Skin of body (tissue), 3 donors: ENCODE measurements at places on chromosomes 1 and 21.

DNA sequence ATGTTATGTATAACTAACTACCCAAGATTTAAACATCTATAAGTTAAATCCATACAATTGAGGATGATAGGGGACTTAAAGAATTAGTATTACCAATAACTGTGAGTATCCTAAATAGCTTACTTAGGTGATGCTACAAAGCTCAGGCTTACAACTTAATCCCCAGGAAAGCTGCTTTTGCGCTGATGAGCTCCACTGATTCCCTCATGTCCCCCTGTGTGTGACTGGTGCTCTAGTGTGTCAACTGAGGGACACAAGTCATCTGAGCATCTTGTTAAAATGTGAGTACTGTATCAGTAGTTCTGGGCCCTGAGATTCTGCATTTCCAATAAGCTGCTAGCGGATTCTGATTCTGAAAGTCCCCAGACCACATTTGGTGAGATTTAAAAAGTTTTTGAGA is 1458.8 kb downstream of the MRPL39 start:
- no peak for DNase-seq

GRCh38 chr1:3238703-3239278 is 169.8 kb downstream of the PRDM16 start:
- no peak for DNase-seq

DNA sequence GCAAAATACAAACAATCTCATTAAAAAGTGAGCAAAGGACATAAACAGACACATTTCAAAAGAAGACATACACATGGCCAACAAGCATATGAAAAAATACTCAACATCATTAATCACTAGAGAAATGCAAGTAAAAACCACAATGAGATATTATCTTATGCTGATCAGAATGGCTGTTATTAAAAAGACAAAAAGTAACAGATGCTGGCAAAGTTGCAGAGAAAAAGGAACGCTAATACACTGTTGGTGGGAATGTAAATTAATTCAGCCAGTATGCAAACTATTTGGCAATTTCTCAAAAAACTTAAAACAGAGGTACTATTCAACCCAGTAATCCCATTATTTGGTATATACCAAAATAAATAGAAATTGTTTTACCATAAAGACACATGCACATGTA is 32.2 kb upstream of the TNFSF18 start:
- DNase-seq = no peak

GRCh38 chr1:192793983-192794767 is 14.7 kb upstream of the RGS2 start:
- no peak for DNase-seq

DNA sequence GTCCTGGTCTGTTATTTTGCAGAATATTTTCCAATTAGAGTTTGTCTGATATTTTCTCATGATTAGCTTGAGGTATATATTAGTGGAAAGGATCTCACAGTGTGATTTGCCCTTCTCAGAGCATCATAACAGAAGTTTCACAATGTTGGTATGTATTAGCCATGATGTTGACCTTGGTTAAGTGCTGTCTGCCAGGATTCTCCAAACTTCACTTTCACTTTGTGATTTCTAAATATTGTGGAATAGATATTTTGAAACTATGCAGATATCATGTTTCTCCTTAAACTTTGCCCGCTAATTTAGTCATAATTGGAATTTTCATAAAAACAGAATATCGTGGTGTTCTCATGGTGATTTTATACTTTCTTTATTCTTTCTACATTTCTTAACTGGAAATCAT is 98.0 kb upstream of the DEPDC1 start:
- no peak for DNase-seq

- no peak for DNase-seq
These were observed 17.7 kb downstream of the TUT4 start for GRCh38 chr1:52534928-52535764.

GRCh38 chr1:41708332-41708731 is 210.4 kb downstream of the HIVEP3 start:
- DNase-seq = no peak

- DNase-seq = no peak
These were observed 172.7 kb upstream of the ZP4 start for GRCh38 chr1:238063454-238063853.

DNA sequence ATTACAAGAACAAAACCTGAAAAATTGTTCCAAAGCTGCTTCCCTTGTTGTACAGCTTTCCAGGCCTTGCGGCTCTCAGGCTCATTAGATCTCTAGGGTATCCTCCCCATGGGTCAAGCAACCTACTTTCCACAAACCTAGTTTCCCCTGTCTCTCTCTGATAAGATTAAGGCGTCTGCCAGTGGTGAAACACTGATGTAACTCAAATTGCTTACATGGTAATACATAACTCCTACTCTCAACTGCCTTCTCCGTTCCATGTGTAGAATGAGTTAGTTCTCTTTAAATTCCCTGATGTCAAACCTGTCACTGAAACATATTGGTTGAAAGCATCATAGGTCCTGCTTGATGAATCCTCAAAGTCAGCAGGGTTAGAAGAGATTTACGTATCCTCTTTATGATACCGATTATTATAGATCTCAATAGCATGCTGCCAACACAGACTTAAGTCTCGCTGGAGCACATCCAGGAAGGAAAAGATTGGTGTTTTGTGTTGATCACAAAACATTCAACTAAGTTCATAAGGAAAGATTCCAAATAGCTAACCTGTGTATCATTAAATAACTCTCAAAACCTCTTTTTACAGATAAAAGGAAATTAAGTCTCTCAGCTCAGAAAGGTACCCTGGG is 10.6 kb downstream of the PPP1R15B start:
- DNase-seq = no peak

- DNase-seq = no peak
These were observed 95.4 kb downstream of the LACTBL1 start for GRCh38 chr1:22877112-22877915.

GRCh38 chr1:116855773-116856201 is 53.9 kb upstream of the PTGFRN start:
- DNase-seq = peak; percentile 80

GRCh38 chr1:24970926-24971875 is 41.1 kb upstream of the RUNX3 start:
- no peak for DNase-seq

GRCh38 chr1:89311757-89312156 is 39.1 kb upstream of the GBP5 start:
- no peak for DNase-seq

GRCh38 chr21:40553781-40554180 is 293.2 kb downstream of the DSCAM start:
- DNase-seq = no peak

DNA sequence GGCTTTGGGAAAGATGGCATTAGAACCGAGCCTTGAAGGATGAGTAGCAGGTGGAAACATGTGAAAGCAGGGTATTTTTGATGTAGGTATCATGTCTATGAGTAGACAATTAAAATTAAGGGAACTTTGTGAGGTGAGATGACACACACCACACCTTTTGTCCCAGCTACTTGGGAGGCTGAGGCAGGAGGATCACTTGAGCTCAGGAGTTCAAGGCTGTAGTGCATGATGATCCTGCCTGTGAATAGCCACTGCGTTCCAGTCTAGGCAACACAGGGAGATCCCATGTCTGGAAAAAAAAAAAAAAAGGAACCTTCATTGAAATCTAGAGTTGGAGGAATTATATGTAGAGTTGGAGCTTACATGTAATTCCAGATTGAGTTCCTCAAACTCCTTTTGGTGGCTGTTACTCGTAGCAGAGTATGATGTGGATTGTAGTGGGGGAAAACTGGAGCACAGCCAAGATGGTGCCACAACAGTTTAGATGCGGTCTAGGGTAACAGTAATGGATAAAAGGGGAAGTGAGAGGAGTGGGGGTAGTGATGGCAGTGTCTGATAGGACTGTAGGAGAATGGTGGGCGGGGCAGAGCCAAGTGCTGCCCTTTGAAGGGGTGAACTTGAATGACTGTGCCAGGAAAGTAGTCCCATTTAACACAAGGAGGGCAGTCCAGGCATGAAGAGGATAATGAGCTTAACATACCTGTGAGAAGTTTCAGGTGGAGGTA is 17.4 kb downstream of the AK4 start:
- DNase-seq = no peak

- no peak for DNase-seq
These were observed 9.4 kb downstream of the CNR2 start for GRCh38 chr1:23903754-23904153.

DNA sequence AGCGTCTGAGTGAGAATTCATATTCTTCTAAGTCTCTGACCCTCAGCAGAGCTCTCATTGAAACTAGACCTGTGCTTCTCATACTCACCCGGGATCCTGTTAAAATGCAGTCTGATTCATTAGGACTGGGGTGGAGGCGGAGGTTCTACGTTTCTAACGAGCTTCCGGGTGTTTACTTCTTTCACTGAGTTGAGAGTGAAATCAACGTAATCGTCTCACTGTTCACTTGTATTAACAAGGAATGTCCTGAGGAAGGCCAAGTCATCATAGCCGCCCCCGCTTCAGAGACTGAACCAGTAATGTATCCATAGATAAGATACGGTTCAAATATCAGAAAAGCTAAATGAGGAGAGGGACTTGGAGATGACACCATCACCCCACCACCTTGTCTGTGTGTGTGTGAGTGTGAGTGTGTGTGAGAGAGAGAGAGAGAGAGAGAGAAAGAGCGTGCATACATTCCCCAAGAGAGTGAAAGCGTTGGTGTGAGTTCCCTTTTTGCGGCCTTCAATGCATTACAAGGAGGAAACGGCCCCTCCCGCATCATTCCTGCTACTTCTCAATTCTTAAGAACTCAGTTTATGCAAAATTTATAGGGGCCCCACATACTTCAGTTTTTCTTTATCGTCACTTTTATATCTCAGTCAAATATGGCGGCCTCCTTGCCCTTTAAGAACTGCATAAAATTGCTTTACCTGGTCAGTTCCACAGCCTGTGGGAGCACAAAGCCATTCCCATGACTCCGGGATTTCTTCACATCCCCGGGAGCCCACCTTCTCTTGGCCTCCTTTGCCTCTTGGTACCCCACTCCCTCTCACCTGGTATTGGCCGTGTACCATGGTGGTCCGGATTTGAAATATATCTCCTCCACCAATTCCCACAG is 19.8 kb downstream of the KMO start:
- no peak for DNase-seq

DNA sequence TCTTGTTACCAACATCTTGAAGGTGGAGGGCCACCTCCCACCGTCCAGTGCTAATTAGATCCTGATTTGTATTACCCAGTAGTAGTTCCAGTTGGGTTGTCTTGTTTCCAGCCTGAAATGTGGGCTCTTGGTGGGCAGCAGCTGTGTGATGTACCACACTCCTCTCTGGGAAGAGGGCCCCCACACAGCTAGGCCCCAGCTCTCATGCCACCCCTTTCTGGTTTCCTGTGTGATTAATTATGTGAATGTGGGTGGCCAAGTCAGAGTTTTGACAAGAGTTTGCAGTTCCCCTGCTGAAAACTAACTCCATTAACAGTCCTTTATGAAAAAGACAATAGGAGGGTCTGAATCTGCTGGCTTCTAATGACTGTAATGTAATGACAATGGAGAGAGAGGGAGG is 3.8 kb downstream of the HMGB4 start:
- no peak for DNase-seq

GRCh38 chr21:29827236-29827635 is 112.6 kb downstream of the GRIK1 start:
- no peak for DNase-seq

DNA sequence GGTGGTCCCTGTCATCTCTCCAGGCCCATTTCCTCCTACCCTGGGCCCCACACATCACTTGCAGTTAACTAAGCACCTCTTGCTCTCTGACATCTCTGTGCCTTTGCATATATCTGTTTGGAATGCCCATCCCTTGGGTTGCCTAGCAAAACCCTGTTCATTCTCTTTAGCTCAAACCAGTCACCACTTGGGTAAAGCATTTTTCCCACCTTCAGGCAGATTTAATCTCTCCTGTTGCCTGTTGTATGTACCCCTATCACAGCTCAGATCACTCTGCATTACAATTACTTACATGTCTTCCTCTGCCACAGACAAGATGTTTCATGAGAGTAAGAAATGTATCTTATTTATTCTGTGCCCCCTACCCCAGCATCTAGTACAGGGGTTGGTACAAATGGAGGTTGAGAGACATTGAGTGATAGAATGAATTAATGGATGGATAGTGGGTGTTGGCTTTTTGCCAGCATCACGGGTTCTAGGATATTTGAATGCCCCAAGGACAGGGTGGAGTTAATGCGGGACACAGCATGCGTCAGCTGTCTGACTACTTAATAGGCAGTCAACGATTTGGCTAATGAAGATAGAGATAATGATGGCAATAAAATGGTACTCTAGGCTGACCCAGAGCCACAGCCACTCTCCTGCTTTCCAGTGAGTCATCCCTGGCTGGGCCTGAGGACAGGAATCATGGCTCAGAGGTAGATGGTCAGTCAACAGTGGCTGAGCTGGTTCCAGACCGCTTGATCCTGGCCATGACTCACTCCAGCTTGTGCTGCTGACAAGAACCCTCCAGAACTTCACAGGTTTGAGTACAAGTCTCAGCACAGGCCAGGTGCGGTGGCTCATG is 6.5 kb downstream of the NR0B2 start:
- no peak for DNase-seq

DNA sequence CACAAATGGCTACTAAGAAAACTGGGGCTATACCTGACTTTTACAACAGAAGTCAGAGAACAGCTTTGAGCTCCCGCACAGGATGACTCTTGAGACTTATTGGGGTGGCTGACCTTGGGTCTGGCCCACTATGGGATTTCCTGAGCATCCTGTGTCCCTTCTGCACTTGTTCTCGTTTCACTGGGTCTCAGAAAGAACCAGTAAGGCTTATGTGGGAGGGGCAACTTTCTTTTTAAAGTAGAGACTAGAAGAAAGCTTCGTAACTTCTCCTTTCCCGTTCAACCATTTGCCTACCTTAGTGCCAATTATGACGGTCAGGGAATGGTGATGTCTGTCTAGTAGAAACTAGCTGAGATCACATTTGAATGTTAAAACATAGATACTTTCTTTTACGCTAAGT is 59.5 kb upstream of the C1orf105 start:
- DNase-seq = no peak

- no peak for DNase-seq
These were observed 12.4 kb downstream of the IPO9 start for GRCh38 chr1:201841265-201841912.

GRCh38 chr1:156359973-156360372 is 9.0 kb upstream of the RHBG start:
- DNase-seq = no peak

GRCh38 chr1:67983867-67984266 is 66.6 kb downstream of the DIRAS3 start:
- DNase-seq = no peak

- no peak for DNase-seq
These were observed 852 bp downstream of the RGS7 start for GRCh38 chr1:241356187-241356518.

DNA sequence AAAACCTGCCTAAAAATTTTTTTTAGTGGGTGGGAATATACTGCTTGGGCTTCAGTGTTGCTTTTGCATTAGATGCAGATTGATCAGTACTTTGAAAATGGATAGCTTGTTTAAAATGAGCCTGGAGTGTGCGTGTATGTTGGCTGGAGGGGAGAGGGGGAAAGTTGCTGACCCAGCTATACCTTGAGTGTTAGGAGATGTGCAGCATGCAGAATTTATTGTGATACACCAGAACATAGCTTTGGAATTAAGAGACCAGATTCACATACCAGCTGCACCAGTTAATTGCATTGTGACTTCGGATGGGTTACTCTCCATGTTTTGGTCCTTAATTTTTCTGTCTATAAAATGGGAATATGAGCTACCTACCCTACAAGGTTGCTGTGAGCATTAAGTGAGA is 60.4 kb downstream of the PRDM2 start:
- no peak for DNase-seq

GRCh38 chr1:89995598-89996449 is 914 bp downstream of the ZNF326 start:
- DNase-seq = peak; percentile 54

- peak; percentile 9 for DNase-seq
These were observed 41.8 kb upstream of the CAMTA1 start for GRCh38 chr1:6743189-6744101.

- DNase-seq = no peak
These were observed 171.9 kb upstream of the NR5A2 start for GRCh38 chr1:199855580-199855979.
